Bone marrow (tissue), 2 donors: ENCODE measurements at places on chromosomes 11 and 22.

DNA sequence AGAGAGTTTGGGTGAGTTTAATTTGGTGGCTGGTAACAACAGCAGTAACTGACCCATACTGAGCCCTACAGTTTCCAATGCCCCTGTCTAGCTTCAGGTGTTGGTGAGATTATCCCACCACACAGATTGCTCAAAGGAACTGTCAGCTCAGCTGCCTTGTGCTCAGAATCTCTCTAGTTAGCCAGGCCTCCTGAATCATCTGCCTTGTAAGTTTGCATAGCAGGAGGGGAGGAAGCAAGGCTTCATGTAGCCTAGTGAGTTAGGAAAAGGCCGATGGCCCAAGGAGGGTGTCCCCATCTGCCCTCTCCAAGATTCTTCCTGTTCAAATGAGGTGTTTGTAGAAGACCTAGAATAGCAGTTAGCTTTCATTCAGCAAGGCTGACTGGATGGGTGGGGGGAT lies 74.3 kb downstream of the MICAL2 start:
- no peak for DNase-seq

DNA sequence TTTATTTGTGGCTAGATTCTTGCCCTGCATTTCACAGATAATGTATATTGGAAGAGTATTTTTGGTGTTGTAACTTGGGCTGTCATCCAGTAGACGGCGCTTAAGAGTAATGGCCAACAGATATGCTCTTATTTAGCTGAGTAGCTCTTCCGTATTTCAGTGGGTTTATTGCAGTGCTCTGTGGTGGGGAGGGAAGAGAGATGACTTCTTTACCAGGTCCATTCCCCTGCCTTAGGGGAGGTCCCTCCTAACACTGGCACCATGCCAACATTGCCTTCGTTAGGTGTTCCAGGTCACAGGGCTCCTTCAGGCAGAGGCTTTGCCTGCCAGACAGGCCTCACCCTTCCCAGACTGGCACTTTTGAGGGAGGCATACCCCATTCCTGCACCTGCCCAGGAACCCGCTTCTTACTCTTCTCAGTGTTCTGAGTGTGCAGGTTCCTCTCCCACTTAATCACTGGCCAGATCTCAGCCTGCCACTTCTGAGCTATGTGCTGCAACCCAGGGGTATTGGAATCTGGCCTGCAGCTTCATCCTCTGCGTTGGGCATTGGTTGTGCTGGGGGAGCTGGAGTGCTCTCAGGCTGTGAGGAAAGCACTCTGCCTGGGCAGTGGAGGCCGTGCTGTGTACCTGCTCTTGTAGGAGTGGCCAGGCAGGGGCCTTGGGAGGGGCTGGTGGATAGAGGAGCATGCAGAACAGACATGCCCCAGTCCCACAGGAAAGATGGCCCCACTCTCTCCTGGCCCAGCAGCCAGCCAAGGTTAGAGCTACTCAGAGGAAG lies 29.4 kb upstream of the SLN start:
- DNase-seq = peak; percentile 57

- peak; percentile 55 for DNase-seq
Measured at GRCh38 chr22:45263463-45264269, 21.1 kb upstream of the UPK3A start.

DNA sequence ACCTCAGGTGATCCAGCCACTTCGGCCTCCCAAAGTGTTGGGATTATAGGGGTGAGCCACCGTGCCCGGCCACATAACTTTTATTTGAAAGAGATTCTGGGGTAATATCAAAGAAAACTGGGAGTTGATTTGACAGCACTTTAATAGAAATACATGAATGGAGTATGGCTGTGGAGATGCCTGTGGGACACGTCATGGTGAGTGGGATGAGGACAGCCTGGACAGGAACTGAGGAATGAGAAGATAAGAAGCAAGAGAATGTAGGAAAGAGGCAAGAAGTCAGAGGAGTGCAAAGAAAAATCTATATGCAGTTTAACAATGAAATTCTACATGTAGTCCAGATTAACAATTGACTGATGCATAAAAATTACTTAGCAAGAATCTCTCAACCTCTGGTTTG lies 31.0 kb downstream of the SLC22A6 start:
- no peak for DNase-seq

- no peak for DNase-seq
Measured at GRCh38 chr11:110990311-110990710, 255.2 kb upstream of the POU2AF2 start.

DNA sequence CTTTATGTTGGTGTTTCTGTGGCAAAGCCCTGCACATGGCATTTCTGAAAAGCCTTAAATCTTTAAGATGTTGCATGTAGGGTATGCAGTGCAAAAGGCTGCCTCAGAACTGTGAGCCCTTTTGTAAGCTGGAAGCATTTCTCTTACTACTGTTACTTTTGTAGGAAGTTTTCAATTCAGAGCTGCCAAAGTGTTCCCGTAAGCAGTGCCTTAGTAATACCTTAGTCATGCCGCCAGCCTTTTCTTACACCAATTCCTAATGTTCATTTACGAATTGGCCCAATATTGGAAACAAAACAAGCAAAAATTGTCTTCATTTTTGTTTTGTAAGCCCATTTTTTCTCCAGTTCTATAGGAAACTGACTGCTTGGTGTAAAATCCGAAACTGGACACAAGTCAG lies 67.4 kb upstream of the RASSF10 start:
- no peak for DNase-seq

DNA sequence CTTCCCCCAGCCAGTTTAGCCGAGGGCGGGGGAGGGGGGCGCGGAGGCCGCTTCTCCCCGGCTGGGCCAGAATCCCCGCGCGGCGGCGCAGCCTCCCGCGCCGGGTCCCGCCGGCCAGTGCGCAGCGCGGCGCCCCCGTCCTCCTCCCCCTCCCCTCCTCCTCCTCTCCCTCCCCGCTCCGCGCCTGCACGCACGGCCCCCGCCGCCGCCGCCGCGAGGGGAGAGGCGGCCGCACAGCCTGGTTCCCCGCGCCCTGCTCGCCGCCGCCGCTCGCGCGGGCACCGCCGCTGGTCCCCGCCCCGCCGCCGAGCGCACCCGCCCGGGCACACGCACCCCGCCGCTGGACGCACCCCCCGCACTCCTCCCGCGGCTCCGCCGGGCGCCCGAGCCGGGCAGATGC lies at the start of gene FLRT1:
TSS of gene FLRT1 (plus strand) at position 356 of the 400 bp plus-strand sequence. CDS start 80,337 bp downstream, outside the sequence.
- no peak for DNase-seq

DNA sequence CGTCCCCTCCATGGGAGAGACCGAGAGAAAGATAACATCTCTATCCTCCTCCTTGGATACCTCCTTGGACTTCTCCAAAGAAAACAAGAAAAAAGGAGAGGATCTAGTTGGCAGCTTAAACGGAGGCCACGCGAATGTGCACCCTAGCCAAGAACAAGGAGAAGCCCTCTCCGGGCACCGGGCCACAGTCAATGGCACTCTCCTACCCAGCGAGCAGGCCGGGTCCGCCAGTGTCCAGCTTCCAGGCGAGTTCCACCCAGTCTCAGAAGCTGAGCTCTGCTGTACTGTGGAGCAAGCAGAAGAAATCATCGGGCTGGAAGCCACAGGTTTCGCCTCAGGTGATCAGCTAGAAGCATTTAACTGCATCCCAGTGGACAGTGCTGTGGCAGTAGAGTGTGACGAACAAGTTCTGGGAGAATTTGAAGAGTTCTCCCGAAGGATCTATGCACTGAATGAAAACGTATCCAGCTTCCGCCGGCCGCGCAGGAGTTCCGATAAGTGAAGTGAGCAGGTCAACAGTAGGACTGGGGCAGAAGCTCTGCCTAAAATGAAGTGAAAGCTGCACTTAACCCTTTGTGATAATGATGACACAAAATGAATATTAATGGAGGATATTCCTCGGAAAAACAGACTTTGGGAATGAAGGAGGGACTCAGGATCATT lies 65.3 kb downstream of the WNT11 start:
- no peak for DNase-seq

GRCh38 chr11:72823105-72823804 lies 9.0 kb downstream of the ATG16L2 start:
- DNase-seq = no peak

DNA sequence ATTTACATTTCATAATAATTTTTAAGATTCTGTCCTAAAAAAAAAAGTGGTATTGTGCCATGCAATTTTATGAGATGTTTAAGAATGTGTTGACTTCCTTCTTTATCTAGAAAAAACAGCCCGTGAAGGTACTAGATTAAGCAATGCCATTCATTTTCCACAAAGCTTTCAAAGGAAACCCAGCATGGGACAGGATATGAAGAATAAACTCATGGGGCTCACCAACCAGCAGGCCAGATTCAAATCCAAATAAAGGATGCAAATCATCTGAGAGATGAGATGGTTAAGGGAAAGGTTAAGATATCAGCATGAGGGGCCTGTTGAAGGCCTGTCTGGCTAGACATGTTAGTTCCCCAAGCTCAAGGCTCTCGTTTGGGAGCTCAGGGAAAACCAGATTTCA lies 199.1 kb downstream of the SWAP70 start:
- no peak for DNase-seq

- DNase-seq = no peak
Measured at GRCh38 chr11:96072592-96072991, 148.7 kb upstream of the MTMR2 start.

DNA sequence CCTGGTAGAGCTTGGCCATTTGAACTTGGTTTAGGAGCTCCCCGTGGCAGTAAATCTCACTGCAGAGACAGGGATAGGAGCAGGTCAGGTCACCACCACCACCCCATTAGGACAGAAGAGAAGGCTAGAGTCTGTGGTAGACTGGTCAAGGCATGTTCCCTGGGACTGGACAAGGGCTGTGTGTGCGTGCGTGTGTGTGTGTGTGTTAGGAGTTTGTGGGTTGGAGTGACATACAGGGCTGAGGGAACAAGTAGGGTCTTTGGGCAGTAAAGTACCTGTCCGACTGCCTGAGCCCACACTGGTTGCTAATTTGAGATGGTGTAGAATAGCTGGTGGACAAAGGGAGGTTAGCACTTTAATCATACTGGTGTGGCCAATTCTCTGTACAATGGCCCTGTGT lies 16.1 kb downstream of the TREH start:
- DNase-seq = no peak

- DNase-seq = no peak
Measured at GRCh38 chr11:33089776-33090175, 50.4 kb downstream of the TCP11L1 start.

- no peak for DNase-seq
Measured at GRCh38 chr11:35943309-35943708, 553 bp upstream of the LDLRAD3 start.

GRCh38 chr22:45199723-45200122 lies 36.0 kb downstream of the NUP50 start:
- no peak for DNase-seq

GRCh38 chr11:19447150-19447566 lies 206.4 kb upstream of the E2F8 start:
- DNase-seq = no peak

DNA sequence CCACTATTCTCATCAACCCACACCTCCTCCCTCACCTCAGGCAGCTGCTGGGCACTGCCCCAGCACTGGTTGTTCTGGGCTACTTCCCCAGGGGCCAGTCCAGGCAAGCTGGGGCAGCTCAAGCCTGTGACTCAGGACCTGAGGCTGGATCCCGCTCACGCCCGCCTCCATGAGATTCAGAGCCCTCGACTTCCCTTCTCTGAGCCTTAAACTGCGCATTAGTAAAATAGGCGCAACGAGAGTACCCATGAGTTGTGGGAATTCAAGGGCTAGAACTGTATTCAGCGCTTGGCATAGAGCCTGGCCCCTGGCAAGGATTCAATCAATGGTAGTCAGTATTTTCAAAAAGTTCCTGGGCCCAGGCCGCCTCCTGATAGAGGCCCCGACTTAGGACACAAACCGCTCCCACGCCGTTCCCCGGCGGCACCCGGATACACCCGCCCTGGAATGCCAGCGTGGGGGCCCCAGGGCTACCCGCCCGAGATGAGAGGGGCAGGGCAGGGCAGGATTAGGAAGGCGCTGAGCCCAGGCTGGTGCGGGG lies 723 bp upstream of the CD82 start:
- DNase-seq = no peak

- DNase-seq = no peak
Measured at GRCh38 chr11:11848891-11849746, 7.3 kb downstream of the USP47 start.

DNA sequence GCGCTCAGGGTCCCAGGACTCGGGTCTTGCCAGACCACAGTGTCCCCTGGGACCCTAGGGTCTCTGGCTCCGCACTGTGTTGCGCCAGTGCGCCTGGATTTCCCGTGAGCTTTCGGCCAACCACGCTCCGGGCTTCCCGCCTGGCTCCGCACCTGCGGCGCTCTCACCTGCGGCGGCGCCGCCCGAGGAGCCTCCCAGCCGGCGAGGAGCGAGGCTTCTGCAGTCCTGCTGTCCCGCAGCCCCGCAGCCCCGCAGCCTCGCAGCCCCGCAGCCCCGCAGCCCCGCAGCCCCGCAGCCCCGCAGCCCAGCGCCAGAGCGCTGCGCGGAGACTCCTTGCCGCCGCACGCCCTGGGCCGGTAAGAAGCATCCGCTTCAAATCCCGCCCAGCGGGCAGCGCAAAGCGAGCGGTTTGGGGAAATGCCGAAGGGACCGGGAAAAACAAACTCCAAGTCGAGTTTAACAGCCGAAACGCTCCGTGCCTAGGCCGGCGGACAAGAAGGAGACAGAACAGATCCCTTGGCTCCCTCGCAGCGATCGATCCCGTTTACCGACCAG lies 939 bp downstream of the ALX4 start:
- no peak for DNase-seq

- no peak for DNase-seq
Measured at GRCh38 chr11:95148406-95148805, 58.8 kb downstream of the ENDOD1 start.

DNA sequence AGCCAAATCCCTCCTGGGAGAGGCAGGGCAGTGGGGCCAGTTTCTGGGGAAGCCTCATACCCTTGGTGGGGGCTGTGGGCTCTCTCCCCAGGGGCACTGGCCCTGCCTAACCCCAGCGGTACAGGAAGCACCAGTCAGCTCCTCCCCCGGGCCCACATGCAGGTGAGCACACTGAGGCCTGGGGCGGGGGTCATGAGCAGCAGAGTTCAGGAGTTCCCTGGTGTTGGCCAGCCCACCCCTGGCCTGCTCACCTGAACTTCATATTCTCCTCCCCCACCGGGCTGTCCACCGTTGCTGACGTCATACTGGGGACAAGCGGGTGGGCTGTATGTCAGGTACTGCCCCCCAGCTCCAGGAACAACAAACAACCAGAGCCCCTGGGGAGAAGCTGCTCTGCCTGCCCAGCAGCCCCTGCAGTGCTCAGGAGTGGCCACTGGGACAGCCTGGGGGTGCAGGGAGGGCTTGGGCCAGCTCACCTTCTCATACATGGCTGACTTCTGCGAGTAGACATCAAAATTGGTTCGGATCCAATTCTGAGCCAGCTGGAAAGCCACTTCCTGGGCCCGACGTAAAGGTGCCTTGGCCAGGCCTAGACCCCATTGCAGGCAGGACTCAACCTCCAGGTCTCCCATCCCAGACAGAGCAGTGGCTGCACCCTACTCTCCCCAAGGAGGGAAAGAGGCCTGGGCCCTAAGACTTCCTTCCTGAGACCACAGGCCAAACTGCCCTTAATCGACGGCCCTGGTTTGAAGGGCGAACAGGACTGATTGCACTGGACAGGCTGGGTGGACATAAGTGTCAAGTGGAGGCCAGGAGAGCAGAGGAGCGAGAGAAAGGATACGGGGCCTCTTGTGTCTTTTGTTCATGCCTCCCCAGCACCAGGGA lies 20.8 kb downstream of the TREH start:
- DNase-seq = no peak
